ENCODE measurements at places on chromosomes 13 and 19. TPM values are rescaled to one million over a fixed set of nuclear protein-coding genes. Genes with fewer than 3 reads are reported as not detected.
A peak's percentile ranks its signal among the peaks of the same experiment; 100 is the strongest.

GRCh38 chr13:99075268-99076191 lies 97.7 kb upstream of the DOCK9 start:
- H3K4me3 ChIP-seq: no peak overlapping the region
- H3K36me3 ChIP-seq: no peaks in the 10 kb centered on the region

DNA sequence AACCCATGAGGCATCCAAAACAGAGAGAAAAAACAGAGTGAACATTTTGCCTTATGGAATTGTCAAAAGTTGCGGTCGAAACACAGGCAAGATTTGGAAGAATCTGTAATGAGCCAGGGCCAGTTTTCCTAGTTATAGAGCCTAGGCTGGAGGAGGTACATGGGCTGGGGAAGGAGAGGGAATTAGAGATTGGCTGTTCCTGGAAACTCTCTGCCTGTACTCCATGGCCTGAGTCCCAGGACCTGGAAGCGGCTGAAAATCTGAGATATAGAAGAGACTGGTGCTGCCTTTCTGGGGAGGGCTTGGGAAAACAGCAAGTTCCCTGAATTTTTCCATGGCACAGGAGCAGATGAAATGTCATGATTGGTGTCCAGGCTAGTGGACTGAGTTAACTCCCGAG lies 122.8 kb upstream of the KLF12 start:
- no peak overlapping the region for H3K4me3 ChIP-seq
- no peaks in the 10 kb centered on the region for H3K36me3 ChIP-seq
- H3K27ac ChIP-seq: no peak overlapping the region

DNA sequence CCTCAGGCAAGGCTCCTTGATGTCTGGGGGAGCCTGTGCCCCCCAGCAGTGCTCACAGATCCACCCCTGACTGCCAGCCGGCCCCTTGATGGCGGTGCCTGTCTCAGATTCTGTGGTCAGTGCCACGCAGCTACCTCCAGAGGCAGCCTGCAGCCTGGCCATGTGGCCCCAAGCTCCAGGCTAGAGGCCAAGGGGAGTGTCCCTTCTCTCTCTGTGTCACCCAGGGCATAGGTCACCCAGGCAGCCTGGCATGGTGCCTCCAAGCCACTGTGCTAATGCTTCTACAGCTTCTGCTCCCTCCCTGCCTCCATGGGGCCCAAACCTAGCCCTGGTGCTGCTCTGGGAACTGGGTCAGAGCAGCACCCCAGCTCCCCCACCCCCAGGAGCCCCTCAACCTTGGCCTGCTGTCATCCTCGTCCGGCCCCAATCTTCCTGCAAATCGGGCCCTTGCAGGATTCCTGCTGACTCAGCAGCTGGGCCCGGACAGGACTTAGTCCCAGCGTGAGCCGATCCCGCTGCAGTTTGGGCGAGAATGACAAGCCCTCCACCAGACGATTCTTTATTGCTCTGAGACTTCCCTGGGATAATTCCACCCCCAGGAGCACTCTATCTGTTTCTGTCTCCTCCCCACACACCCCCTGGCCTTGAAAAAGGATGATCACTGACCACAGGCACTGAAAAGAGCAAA lies 2.8 kb upstream of the ARL11 start:
- H3K4me1 ChIP-seq: peaks cover 4% of the 10 kb centered on the region
- H3K27me3 ChIP-seq: no peaks in the 10 kb centered on the region

DNA sequence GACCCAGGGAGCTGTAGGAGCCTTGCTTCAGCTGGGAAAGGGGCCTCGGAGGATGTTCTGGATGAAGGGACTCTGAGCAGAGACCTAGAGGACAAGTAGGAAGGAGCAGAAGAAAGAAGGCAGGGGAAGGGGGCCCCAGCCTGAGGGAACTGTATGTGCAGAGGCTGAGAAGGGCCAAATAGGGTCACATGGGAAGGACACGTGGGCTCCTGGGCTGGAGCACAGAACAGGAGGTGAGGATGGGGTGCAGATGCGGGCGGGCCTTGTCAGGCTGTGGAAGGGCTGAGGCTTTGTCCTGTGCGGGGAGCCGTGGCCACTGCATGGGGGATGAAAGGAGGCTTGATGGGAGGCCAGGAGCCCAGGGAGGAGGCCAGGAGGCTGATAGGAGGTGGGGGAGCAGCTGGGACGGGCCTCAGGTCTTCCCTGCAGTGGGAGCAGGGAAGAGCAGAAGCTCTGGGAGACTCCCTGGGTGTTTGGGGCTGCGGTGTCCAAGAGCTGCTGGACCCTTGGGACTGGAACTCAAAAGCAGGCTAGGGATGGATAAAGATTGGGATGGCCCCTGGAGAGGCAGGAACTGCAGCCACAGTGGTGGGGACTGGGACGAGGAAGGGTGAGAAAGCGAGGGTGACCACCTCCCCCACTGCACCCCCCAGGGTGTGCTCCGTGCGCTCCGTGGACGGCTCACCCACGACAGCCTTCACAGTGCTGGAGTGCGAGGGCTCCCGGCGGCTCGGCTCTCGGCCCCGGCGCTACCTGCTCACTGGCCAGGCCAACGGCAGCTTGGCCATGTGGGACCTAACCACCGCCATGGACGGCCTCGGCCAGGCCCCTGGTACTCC lies 11.4 kb upstream of the LTBP4 start:
- H3K27me3 ChIP-seq: no peaks in the 10 kb centered on the region
- H3K27ac ChIP-seq: no peak overlapping the region
- no peak overlapping the region for H3K4me3 ChIP-seq

- no peaks in the 10 kb centered on the region for H3K27me3 ChIP-seq
- peaks cover 8% of the 10 kb centered on the region for H3K4me1 ChIP-seq
- no peak for DNase-seq
- no peaks in the 10 kb centered on the region for H3K36me3 ChIP-seq
- H3K27ac ChIP-seq: no peak overlapping the region
- no peak overlapping the region for H3K4me3 ChIP-seq
Observed at GRCh38 chr13:76379341-76380105, 506.7 kb downstream of the KCTD12 start.

- no peak overlapping the region for H3K4me3 ChIP-seq
- H3K27me3 ChIP-seq: no peaks in the 10 kb centered on the region
- no peak overlapping the region for H3K27ac ChIP-seq
- H3K4me1 ChIP-seq: no peaks in the 10 kb centered on the region
- DNase-seq: no peak
Observed at GRCh38 chr13:104785952-104786351, 1719.7 kb upstream of the SLC10A2 start.

DNA sequence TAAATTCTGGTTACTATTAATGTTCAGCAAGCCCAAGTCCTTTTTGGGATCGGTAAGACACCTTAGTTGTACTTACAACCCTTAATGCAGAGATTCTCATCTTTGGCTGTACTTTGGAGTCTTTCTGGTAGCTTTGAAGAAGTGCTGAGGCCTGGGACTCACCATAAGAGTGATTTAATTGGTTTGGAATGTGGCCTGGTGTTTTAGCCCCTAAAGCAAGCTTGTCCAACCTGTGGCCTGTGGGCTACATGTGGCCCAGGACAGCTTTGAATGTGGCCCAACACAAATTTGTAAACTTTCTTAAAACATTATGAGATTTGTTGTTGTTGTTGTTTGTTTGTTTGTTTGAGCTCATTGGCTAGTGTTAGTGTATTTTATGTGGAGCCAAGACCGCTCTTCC lies 215.3 kb downstream of the ZIC5 start:
- peaks cover 8% of the 10 kb centered on the region for H3K4me1 ChIP-seq
- H3K27me3 ChIP-seq: no peaks in the 10 kb centered on the region
- no peak overlapping the region for H3K27ac ChIP-seq
- no peak overlapping the region for H3K4me3 ChIP-seq
- DNase-seq: no peak
- H3K36me3 ChIP-seq: no peaks in the 10 kb centered on the region

GRCh38 chr19:3274942-3275582 lies 50.6 kb downstream of the CELF5 start:
- H3K4me1 ChIP-seq: peaks cover 12% of the 10 kb centered on the region
- no peak for DNase-seq
- no peaks in the 10 kb centered on the region for H3K36me3 ChIP-seq
- peak overlapping the region; percentile 36 for H3K27ac ChIP-seq

GRCh38 chr13:30319655-30320054 lies 12.3 kb upstream of the KATNAL1 start:
- no peaks in the 10 kb centered on the region for H3K27me3 ChIP-seq
- H3K27ac ChIP-seq: no peak overlapping the region
- no peaks in the 10 kb centered on the region for H3K36me3 ChIP-seq
- no peak overlapping the region for H3K4me3 ChIP-seq
- H3K4me1 ChIP-seq: no peaks in the 10 kb centered on the region
- no peak for DNase-seq

DNA sequence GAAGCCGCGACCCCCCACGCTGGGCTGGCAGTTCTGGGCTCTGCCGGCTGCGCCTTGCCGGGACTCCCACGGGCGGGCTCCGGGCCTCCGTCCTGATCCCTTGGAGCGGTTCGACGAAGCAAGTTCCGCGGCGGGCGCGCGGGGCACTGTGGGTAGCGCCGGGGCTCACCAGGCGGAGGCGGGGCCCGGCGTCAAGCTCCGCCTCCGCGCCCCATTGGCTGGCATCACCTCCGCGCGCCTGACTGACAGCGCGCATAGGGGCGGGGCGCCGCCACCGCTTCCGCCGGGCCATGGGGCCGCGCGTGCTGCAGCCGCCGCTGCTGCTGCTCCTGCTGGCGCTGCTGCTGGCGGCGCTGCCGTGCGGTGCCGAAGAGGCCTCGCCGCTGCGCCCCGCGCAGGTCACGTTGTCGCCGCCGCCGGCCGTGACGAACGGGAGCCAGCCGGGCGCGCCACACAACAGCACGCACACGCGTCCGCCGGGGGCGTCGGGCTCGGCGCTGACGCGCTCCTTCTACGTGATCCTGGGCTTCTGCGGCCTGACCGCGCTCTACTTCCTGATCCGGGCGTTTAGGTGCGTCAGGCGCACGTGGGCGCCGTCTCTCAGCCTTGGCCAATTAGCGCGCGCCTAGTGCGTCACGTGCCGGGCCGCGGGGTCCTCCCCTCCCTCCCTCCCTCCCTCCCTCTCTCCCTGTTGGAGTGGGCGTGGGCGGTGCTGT lies at the start of gene FAM174C:
TSS of gene FAM174C (plus strand) at position 271 of the 716 bp plus-strand sequence. CDS start at position 291, 20 bp downstream.
- peaks cover 67% of the 10 kb centered on the region for H3K4me1 ChIP-seq
- DNase-seq: peak; percentile 96
- no peaks in the 10 kb centered on the region for H3K27me3 ChIP-seq

GRCh38 chr19:39052846-39053245 lies 20.5 kb upstream of the FBXO27 start:
- no peak overlapping the region for H3K4me3 ChIP-seq
- no peaks in the 10 kb centered on the region for H3K27me3 ChIP-seq
- H3K4me1 ChIP-seq: no peaks in the 10 kb centered on the region
- no peak for DNase-seq
- no peak overlapping the region for H3K27ac ChIP-seq

- no peak overlapping the region for H3K4me3 ChIP-seq
- H3K27me3 ChIP-seq: peaks cover 3% of the 10 kb centered on the region
- H3K36me3 ChIP-seq: no peaks in the 10 kb centered on the region
- H3K4me1 ChIP-seq: peaks cover 17% of the 10 kb centered on the region
- peak; percentile 7 for DNase-seq
Observed at GRCh38 chr19:35752746-35753350, 4.0 kb downstream of the HSPB6 start.

DNA sequence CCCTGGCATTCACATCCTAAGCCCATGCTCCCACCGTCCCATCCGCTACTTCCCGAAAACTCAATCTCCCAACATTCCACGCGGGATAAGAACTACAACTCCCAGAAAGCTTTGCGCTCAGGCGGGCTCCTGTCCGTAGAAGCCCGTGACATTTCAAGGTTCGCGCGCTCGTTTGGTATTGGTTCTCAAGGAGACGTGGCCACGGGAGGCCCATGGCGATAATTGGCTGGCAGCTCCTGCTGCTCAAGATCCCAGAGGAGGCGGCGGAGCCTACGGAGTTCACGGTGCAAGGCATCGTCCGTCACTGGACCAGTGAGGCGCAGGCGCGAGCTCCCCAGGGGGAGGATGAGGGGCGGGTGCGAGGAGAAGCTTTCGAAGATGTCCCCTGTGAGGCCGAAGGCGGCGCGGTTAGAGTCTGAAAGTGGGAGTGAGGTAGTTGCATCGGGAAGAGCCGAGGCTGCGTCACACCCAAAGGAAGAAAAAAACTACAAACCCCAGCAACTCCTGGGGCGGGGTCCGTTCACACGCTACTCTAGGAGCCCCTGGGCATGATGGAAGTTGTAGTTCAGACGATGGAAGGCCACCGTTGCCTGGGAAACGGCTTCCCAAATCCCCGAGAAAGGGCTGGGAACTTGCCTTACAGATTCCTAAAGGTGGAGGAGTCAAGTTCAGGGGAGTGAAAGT lies 1.2 kb upstream of the MAMSTR start:
- H3K27me3 ChIP-seq: no peaks in the 10 kb centered on the region
- peak overlapping the region; percentile 87 for H3K27ac ChIP-seq
- peak; percentile 99 for DNase-seq

DNA sequence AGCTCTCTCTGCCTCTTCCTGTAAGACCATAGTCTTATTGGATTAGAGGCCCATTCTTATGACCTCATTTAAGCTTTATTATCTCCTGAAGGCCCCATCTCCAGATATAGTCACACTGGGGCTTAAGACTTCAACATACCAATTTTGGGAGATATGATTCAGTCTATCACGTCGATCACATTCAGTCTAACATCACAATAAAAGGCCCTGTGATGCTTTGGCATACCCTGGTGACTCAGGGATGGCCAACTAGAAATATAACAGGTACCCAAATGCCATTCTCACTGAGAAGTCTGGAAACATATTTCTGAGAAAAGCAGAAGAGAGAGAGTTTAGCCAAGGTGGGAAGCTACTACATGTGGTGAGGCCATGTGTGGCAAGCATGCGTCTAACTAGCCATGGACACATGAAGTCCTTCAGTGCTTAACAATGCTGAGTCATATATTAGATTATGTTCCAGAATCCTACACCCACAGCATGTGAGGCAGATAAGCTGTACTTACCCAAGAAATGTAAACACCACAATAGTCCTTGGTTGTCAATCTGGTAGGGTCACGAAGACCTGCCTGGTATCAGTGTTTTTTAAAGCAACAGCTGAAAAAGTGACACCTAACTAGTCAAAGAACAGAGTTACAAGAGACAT lies 485.1 kb downstream of the FOXO1 start:
- no peaks in the 10 kb centered on the region for H3K4me1 ChIP-seq
- no peaks in the 10 kb centered on the region for H3K27me3 ChIP-seq
- H3K4me3 ChIP-seq: no peak overlapping the region
- H3K27ac ChIP-seq: no peak overlapping the region
- DNase-seq: no peak

DNA sequence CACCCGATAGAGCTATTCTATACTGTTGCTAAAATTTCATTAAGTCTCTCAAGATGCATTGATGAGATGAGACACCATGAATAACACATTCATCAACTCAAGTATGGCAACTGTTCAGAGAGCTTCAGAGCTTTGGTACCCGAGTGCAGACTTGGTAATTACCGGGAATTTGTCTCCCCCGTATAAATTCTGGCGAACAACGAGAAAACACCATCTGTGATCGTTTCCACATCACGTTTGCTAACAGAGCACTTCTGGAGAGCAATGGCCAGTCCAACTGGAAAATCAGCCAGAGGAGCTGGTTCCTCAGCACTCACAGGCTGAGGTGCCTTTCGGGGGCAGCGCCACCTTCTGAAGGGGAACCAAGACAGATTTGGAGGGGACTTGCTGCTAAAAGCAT lies 40.2 kb downstream of the SUGP2 start:
- no peaks in the 10 kb centered on the region for H3K4me1 ChIP-seq
- H3K27ac ChIP-seq: no peak overlapping the region
- no peaks in the 10 kb centered on the region for H3K27me3 ChIP-seq
- H3K36me3 ChIP-seq: peaks cover 25% of the 10 kb centered on the region
- H3K4me3 ChIP-seq: no peak overlapping the region

The UBE2S gene
- 19.8 TPM for total RNA-seq

The GARIN5A gene
- 0.55 TPM for total RNA-seq

The FCHO1 gene
- total RNA-seq: 6.4 TPM

The LYL1 gene
- total RNA-seq: 10.6 TPM

The CYP4F11 gene
- not detected for total RNA-seq

The CACNG6 gene
- not detected for total RNA-seq

The SPTBN4 gene
- 1.5 TPM for total RNA-seq

Data from transverse colon (tissue), 4 donors.